ENCODE measurements at places on chromosomes 2 and 18.

DNA sequence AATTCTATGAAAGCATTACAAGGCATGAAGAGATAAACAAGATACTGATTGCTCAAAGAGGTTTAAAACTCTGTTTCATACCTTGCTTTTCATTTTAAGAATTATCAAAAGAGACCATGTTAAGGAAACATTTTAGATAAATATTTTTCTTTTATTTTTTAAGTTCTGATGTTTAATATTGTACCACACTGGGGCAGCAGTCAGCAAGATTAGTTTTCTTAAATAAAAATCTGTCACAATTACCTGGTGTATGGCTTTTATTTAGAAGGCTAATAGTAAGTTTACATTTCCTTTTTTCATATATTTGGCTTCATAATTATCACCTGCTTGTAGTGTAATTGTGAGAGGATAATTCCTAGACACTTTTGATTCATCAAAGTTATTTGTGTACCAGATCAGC lies 46.4 kb downstream of the ZNF804A start:
- no peak for DNase-seq

DNA sequence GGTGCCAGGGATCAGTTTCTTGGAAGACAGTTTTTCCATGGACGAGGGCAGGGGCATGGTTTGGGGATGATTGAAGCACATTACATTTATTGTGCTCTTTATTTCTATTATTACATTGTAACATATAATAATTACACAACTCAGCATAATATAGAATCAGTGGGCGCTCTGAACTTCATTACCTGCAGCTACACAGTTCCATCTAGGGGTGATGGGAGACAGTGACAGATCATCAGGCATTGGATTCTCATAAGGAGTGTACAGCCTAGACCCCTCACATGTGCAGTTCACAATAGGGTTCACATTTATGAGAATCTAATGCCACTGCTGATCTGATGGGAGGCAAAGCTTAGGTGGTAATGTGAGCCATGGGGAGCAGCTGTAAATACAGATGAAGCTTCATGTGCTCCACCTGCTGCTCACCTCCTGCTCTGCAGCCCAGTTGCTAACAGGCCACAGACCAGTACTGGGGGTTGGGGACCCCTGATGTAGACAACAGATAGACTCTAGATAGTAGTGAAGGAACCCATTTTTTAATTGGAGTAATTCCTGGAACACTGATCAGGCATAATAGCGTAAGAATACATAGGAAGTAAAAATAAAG lies 41.5 kb upstream of the MC4R start:
- no peak for DNase-seq

- DNase-seq, result no peak
Measured at GRCh38 chr2:189698020-189698887, 23.8 kb downstream of the ANKAR start.

- no peak for DNase-seq
Measured at GRCh38 chr2:61948661-61949457, 43.4 kb downstream of the COMMD1 start.

DNA sequence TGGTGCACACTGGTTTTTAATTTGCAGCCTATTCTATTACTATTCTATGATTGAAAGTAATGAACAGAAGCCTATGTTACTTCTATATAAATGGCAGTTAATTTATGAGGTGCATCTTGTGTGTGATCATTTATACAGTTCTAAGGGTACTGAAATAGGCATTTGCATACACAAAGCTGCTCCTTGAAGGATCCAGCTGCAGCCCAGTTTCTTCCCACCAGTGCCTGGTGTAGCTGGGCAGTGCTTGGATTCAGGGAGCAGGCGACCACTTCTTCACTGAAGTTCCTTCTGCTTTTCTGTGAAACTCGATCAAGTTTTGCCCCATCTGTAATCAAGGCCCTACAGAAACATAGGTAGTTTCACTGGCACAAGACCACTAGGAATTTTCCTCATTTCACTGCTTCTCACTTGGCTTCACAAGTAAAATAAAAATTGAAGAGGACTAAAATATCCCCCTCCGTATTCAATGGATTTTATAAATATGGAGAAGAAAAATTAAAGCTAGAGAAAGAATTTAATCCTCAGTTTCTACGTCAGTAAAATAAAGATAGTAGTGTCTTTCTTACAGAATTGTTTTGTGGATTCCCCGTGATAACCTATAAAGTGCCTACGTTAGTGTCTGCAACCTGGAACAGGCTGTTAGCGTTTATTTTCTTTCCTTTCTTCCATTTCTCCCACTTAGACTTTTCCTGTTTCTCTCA lies 1.7 kb upstream of the LPIN2 start:
- DNase-seq, result no peak

DNA sequence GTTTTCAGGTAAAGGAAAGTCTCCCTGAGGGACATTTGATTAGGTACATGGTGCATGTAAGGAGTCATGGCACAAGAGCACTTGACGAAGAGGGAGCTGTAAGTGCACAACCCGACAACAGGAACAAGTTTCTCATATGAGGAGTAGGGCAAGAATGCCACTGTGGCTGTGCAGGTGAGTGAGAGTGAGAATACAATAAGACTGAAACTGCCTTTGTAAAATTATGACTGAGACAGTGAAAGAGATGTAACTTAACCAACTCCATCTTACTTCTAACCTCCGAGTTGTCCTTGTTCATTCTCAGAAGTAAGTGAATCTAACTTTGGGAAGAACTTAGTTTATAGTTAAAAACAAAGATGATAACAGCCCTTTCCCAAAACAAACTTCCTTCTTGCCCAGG lies 1025.8 kb upstream of the CNTNAP5 start:
- no peak for DNase-seq

GRCh38 chr18:62460851-62461300 lies 61.9 kb upstream of the ZCCHC2 start:
- DNase-seq, result no peak

- DNase-seq, result no peak
Measured at GRCh38 chr2:237059155-237059875, 26.4 kb upstream of the COPS8 start.

DNA sequence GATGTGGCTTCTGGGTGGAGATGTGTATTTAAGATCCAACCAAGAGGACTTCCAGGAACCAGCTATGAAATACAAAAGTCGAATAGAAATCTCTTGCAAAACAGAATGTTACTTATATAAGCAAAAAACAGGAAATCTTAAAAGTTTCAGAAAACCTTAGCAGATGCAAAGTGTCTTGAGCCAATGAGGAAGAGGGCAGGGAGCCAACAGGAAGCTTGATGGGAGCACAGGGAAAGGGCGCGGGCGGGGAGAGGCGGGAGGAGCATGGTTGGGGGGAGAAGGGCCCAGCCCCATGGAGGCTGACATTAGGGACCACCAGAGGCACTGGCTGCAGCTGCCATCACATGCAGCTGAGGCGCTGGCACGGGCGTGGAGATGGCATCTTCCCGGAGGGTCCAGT lies 203.3 kb downstream of the SNTG2 start:
- no peak for DNase-seq

DNA sequence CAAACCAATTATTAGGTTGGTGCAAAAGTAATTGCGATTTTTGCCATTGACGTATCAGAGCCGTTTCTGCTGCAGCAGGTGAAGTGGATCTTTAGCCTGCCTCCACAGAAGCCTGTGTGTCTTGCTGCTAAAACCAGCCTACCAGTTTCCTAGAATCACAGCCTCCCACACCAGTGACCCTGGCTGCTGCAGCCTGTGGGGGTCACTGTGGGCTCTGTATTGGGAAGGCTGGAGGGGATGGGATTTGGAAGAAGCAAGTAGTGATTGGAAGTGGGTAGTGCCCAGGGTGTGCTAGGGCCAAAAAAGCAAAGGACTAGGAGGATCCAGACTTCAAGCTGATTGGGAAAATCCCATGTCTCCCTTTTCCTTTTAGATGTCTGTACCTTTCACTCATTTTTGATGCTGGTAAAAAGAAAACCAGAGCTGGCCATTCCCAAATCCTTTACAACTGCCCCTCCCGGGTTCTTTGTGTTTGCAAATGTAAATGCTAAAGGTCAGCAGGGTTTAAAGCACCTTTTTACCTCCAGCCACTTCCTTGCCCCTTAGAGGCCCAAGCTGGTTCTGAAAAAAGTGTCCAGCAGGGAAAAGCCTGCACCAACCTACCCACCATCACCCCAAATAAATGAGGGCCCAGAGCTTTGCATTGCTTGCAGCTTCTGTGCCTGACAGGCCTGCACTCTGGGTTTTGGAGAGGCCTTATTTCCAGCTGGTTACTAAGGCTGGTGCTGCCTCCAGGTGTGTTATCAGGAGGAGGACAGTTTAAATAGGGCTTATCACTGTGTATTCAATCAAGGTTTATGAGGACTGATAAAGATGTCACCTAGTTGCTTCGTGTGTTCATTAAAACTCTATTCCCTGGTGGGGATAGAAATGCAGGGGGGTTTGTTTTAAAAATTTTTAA lies 172.0 kb downstream of the MIB1 start:
- DNase-seq, result no peak

- DNase-seq, result no peak
Measured at GRCh38 chr2:223460209-223460608, 142.0 kb downstream of the SCG2 start.
